ENCODE measurements at places on chromosomes 5 and 9.

- H3K27me3 ChIP-seq, result no peaks in the 10 kb centered on the region
- no peak overlapping the region for H3K4me3 ChIP-seq
- no peaks in the 10 kb centered on the region for H3K36me3 ChIP-seq
- no peak overlapping the region for H3K27ac ChIP-seq
- DNase-seq, result no peak
- peaks cover 15% of the 10 kb centered on the region for H3K4me1 ChIP-seq
Observed at GRCh38 chr9:37956423-37956820, 52.5 kb upstream of the SLC25A51 start.

DNA sequence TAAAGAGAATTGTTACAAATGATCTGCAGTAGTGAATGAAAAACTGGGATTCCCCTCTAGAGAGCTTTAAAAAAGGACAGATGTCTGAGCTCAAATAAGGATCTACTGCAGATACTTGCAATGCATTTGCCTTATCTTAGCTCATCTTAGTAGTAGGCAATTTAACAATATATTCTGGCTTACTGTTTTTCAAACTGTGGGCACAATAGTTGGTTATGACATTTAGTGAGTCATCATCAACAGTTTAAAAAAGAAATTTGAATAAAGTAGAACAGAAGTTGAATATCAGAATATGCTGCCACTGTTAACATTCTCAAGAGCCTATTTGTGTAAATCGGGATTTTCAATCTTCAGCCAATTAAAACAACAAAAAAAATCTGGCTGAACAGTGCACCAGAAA is 6.7 kb upstream of the CAST start:
- no peak overlapping the region for H3K4me3 ChIP-seq
- peaks cover 58% of the 10 kb centered on the region for H3K27me3 ChIP-seq
- no peak overlapping the region for H3K27ac ChIP-seq
- no peak for DNase-seq

DNA sequence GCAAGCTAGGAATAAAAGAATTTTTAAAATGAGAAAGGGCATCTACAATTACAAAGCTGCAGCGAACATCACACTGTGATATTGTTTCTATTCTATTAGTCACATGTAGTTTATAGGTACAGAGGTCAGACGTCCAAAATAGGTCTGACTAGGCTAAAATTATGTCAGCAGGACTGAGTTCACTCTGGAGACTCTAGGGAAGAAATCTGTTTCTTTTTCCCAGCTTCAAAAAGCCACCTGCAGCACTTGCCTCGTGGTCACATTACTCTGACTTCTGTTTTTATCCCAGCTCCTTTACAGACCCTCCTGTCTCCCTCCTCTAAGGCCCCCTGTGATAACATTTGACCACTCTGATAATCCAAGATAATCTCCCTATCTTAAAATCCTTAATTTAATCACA is 5.1 kb upstream of the CKS2 start:
- no peak overlapping the region for H3K27ac ChIP-seq
- peaks cover 15% of the 10 kb centered on the region for H3K4me1 ChIP-seq
- no peak for DNase-seq
- H3K36me3 ChIP-seq, result peaks cover 17% of the 10 kb centered on the region

- H3K27ac ChIP-seq, result no peak overlapping the region
- no peaks in the 10 kb centered on the region for H3K36me3 ChIP-seq
- DNase-seq, result no peak
- no peak overlapping the region for H3K4me3 ChIP-seq
- no peaks in the 10 kb centered on the region for H3K4me1 ChIP-seq
Observed at GRCh38 chr5:73818357-73818756, 192.4 kb downstream of the ARHGEF28 start.

DNA sequence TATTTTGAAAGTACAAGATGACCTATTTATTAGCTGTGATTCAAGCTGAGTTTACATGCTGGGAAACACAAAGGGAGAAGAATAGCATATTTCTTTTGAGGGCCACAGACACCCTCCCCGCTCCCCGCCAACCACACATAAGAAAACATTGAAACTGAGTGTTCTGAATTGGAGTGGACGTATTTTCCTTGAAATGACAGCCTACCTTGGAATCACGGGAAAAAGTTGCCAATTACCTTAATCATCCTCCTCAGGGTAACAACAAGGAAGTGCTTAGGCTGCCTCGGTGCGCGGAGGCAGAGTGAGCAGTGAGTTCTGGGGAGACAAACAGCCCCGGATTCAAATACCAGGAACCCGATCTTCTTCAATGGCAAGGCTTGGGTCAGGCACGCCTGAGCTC is 31.4 kb downstream of the CFAP77 start:
- H3K4me3 ChIP-seq, result no peak overlapping the region
- H3K27ac ChIP-seq, result no peak overlapping the region
- H3K27me3 ChIP-seq, result peaks cover 19% of the 10 kb centered on the region
